ENCODE measurements at places on chromosomes 1 and 21. TPM values are rescaled to one million over a fixed set of nuclear protein-coding genes. Genes with fewer than 3 reads are reported as not detected.

The TDRD5 gene
- not detected for total RNA-seq

DNA sequence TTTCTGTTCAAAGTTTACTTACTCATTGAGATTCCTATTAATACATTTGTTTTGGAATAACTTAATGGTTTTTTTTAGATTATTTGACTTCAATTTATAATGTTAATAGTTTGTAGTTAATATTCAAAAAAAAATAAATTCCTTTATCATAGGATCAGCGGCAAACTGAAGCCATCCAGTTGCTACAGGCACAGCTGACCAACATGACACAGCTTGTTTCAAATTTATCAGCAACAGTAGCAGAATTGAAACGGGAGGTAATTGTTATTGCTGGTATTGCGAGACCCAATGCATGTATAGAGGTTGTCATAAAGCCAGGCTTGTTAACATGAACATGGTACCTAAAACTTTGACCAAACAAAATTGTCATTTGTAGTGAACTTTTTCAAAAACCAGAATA lies 59.0 kb upstream of the FASLG start:
- no peak for DNase-seq

DNA sequence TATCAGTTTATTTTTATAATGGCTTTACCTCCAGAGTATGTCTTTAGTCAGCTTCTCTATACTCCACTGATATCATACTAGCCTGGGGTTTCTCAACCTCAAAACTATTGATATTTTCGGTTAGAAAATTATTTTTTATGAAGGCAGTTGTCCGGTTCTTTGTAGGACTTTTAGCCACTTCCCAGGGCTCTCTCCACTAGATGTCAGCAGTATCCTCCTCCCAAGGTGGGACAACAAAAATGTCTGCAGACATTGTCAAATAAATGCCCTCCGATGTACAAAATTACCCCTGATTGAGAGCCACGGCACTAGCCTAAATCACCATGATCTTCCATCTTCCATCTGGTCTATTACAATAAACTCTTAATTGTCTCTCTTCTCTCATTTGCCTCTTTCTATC lies 4.1 kb upstream of the GRIK1 start:
- DNase-seq = no peak

DNA sequence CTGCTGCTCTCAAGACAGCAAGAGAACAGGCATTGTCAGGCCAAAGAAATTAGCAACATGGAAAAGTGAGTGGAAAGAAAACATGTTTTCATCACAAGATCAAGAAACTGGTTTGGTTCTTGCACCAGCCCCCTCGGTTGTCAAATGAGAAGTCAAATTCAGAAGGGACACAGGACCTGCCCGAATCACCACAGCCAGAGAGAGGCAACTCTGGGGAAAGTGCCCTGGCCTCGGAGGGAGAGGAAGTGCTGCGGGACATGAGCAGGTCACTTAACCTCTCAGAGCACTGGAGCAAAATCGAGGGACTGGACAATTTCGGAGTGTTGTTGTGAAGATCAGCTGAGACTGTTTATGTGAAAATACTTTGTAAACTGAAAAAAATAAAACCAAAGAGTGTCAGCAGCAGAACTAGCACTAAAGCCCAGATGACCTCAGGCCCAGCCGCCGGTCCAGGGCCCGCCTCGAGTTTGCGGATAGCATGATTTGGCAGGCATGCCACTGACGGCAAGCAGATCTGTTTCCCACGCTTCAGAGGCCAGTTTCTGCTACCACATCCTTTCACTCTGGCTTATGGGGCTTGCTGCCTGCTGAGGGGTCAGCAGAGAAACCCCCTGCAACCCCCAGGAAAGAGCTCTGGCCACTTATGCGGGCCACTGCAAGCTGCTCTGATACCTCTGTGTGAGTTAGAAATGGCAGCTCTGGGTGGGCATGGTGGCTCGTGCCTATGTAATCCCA lies 32.1 kb downstream of the CD247 start:
- DNase-seq = peak; percentile 2

DNA sequence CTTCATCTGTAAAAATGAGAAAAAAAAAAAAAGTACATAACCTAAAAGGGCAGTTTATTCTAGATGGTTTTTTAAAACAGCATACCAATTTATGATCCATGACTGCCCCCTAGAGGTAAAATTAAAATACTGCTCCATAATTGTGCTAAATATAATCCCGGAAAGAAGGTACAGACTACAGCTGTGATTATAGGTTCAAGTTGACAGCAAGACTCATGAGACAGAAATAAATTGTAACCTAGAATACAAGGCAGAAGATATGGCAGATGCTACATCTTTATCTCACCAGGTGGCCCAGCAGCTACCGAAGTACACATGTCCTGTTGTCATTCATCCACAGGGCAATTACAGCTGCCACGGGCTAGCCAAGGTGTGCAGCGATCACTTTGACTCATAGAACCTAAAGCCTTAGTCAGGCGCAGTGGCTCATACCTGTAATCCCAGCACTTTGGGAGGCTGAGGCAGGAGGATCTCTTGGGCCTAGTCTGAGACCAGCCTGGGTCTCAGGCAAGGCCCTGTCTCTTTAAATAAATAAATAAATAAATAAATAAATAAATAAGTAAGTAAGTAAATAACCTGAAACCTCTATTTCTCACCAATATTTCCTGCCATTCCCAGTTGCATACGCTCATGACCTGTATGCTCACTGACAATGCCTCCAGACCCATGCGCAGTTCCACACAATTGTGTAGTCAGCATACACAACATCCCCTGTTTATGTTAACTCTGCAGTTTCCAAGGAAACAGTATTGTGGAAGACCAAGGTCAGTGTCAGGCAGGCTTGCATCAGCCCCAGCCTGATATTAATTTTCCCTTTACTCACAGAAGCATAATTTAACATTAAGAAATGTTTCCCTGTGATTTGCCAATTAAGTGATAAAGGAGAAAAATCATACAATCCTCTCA lies 18.3 kb upstream of the PPIE start:
- peak; percentile 75 for DNase-seq

The KRTAP11-1 gene
- total RNA-seq = not detected

DNA sequence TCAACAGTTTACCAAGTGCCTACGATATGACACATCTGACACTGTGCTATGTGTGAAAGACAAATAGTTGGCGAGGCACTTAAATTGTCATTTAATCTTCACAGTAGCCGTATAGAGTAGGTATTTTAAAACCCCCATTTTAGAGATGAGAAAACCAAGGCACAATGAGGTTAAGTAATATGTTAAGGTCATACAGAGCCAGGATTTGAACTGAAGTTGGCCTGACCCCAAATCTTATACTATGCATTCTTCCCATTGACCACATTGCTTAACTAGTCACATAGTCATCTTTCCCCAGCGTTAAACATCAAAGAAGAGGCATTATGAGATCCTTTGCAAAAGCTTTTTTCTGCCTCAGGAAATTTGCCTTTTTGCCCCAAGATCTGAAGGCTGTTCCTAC lies 3.9 kb downstream of the INKA2 start:
- DNase-seq = peak; percentile 18

DNA sequence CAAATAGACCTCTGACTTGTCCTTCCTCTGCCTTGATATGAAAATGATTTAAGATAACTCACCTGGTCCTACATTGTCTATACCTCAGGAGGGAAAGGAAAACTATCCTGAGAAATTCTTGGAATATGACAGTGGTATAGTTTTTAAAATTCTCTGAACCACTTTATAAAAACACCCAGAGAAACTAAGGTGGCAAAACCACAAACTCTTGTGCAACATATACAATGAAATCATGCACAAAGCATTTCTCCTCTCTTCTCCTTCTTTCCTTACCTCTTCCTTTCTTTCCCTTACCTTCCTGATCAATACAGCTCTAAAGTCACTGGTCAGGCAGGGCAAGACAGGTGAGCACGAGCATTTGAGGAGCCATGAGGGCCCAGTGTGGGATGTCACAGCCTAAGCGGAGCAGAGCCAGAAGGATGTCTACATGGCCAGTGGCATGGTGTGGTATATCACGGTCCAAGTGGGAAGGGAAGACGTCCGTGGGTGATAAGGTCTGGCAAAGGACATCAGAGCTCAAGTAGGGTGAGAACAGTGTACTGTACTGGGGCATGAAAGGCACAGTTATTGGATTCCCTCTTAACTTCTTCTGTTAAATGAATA lies 543.3 kb downstream of the DPYD start:
- DNase-seq = no peak

DNA sequence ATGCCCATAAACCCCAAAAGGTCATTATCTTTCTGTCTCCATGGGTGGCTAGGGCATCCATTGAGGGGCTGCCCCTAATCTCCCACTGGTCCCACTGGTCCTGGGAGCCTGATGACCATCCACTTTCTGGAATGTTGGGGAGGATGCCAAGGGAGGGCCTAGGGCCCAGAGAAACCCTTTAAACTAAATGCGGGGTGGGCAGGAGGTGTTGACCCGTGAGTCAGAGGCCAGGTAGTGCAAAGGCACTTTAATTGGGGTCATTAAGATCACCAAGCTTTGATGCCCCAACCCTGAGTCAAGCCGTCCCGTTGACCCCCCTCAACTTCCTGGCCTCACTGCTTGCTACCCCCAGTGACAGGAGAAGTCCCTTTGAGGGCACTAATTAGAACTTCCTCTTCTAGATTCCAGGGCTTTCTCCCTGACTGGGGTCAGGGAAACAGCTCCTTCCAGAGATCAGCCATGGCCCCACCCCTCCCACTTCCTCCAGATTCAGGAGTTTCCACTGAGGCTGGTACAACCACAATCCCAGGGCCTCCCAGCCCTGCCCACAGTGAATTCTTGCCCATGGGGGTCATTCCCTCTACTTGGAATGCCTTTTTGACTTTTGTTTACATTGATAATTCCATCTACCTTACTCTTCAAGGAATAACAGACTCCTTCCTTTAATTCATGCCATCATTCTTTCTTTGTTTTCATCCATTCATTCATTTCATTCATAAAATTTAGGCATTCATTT lies 15.5 kb upstream of the SERINC2 start:
- DNase-seq = no peak

The EPHA8 gene
- not detected for total RNA-seq
